ENCODE measurements at places on chromosomes 12 and 14.

- no peak for DNase-seq
Observed at GRCh38 chr14:65964366-65964765, 521.8 kb upstream of the CCDC196 start.

GRCh38 chr14:58861586-58861985 is 223.8 kb downstream of the DACT1 start:
- DNase-seq: no peak

GRCh38 chr14:71591231-71591630 is 341.0 kb upstream of the RGS6 start:
- no peak for DNase-seq

- no peak for DNase-seq
Observed at GRCh38 chr14:51849097-51849496, 11.3 kb upstream of the GNG2 start.

DNA sequence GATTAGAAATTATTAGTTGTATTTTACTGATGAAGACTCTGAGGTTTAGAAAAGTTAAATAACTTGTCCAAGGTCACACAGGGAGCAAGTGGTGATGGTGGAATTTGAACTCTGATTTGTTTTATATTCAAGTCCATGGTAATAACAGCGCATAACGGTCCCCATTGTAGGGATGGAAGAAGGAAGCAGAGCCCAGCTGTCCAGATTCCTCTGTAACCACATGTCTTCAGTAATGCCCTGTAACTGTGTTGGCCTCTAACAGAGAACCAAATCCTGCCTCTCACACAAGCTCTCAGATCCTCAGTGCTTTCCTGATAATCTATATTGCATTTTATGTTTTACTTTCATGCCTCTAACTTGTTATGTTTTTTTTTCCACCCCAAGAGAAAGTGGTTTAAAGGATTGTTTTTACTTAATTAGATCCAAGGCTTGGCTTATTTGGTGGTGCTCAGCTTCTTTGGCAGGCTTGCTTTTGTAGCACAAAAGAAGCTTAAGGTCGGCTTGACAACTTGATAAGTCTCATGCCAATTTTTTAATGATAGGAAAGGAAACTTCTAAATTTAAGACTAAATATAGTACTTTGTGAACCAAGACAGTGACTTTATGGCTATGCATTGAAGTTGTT is 105.1 kb upstream of the SEL1L start:
- no peak for DNase-seq

DNA sequence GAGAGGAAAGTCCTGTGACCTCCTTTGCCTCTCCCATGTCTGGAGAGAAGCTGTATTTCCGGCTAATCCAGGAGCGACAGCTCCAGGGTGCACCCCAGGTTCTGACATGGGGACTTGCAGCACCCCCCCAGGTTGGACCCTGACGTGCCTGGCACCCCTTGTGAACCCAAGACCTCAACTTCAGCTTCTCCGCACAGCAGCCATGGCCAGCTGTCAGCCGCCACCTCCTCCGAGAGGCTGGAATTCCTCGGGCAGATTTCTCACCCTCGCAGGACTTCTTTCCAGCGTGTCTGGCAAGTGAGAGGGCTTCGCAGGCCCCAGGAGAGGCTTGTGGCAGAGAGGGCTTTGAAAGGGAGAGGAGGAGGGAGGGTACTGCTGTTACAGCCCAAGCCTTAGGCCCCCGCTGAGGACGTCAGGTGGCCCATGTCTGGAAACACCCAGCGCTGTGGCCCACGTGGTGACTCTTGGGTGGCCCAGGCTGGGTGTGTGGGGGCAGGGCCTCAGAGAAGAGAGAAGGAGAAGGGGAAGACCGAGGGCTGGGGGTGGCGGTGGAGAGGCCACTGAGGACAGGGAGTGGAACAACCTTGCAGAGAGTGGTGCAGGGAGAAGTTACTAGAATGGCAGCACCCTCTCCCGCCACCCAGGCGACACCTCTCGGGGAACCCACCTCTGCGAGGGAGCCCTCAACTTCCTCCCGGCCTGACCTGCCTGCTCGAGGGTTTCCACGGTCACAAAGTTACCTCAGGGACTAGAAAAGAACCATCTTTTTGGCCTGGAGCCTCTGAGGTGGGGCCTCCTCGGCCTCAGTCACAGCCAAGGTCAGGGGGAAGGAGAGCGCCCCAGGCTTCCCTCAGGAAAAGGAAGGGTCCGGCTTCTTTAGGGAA is 11.7 kb upstream of the RPS6KL1 start:
- DNase-seq: no peak

All from neural crest cell (in vitro differentiated cells).